ENCODE measurements at places on chromosomes 6 and 20.

DNA sequence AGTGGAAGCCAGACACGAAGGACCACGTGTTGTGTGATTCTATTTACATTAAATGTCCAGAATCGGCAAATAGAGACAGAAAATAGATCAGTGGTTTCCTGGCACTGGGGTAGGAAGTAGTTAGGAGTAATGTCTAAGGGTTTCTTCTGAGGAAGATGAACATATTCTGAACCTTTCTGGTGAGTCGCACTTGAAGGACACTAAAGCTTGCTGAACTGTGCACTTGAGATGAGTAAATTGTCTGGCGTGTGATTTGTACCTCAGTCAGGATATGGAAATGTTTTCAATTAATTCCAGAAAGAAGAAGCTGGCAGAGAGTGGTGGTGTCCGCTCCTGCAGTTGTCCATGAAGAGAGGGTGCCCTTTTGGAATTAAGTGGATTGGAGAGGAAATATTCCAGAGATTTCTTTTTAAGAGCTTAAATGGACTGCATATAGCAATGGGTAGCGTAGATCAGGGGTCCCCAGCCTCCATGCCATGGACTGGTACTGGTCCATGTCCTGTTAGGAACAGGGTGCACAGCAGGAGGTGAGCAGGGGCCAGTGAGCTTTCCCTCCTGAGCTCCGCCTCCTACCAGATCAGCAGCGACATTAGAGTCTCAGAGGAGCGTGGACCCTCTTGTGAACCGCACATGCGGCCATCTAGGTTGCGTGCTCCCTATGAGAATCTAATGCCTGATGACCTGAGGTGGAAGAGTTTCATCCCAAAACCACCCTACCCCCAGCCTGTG is 12.4 kb upstream of the KIF25 start:
- H3K36me3 ChIP-seq = no peaks in the 10 kb centered on the region
- H3K4me1 ChIP-seq = no peaks in the 10 kb centered on the region
- no peaks in the 10 kb centered on the region for H3K27me3 ChIP-seq
- H3K4me3 ChIP-seq = no peak overlapping the region

GRCh38 chr20:47915495-47915894 is 130.2 kb upstream of the SULF2 start:
- H3K27me3 ChIP-seq = no peaks in the 10 kb centered on the region
- no peak overlapping the region for H3K27ac ChIP-seq
- peaks cover 7% of the 10 kb centered on the region for H3K4me1 ChIP-seq
- DNase-seq = no peak
- H3K4me3 ChIP-seq = no peak overlapping the region

DNA sequence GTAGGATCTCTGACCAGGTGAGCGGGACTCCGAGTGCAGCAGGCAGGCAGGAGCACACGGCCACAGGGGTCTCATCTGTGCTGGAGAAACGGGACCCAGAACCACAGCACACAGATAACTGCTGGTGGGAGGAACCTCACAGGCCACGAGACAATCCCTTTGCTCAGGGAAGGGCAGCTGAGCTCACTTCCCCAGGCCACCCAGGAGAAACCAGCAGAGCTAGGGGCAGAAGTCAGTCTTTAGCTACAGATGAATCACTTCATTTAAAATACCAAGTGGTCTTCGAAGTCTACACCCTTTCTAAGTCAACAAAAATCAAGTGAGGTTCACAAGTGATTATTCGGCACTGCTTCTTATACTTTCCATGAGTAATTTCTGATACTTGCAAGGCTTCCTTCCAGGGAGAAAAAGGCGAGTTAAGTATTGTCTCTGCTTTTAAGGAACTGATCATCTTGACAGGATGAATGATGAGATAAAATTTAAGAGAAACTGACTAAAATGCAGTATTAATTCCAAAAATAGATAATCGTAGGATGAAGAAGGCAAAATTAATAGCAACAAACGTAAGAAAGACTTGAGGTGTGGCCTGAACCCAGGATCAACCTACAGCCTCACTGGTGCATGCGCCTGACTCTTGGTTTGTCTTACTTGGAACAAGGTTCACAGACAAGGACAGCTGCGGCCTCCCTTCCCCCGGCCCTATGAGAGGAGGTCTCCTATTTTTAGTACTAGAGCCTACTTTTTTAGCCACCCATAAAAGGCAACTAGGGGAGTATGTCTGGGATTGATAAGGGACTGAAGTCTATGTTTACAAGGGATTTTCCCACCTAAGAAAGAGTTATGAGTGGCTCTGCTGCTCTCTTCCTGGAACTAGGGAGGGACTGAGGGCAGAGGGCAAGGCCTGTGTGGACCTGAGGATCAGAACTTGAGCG is 233.6 kb downstream of the TTLL2 start:
- H3K27me3 ChIP-seq = no peaks in the 10 kb centered on the region
- peak overlapping the region; percentile 86 for H3K27ac ChIP-seq
- peaks cover 17% of the 10 kb centered on the region for H3K4me1 ChIP-seq
- H3K36me3 ChIP-seq = no peaks in the 10 kb centered on the region

DNA sequence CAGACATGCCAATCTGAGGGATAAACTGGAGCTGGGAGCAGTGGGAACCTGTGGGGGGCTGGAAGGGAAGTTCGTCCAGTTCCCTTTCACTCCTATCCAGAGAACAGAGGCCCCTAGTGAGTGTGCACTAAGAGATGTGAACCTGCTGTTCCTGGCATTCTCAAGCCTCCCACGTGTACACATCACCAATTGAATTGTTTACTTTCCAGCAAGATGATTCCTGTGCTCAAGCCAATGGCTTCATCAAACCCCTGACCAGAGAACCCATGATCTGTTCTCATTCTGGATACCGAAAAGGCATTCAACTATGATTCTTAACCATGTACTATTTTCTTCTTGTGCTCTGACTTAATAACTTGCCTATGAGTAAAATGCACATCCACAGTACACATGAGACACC is 10.2 kb upstream of the SLC22A3 start:
- no peaks in the 10 kb centered on the region for H3K27me3 ChIP-seq
- no peak overlapping the region for H3K27ac ChIP-seq
- no peaks in the 10 kb centered on the region for H3K4me1 ChIP-seq
- H3K36me3 ChIP-seq = no peaks in the 10 kb centered on the region
- H3K4me3 ChIP-seq = no peak overlapping the region

- H3K4me3 ChIP-seq = no peak overlapping the region
- H3K27me3 ChIP-seq = no peaks in the 10 kb centered on the region
- H3K4me1 ChIP-seq = no peaks in the 10 kb centered on the region
These were observed 33.5 kb downstream of the HFE start for GRCh38 chr6:26120807-26121140.

- DNase-seq = no peak
- no peaks in the 10 kb centered on the region for H3K36me3 ChIP-seq
- H3K4me1 ChIP-seq = no peaks in the 10 kb centered on the region
- H3K27me3 ChIP-seq = no peaks in the 10 kb centered on the region
These were observed 87.0 kb upstream of the RNF24 start for GRCh38 chr20:4102381-4102780.

GRCh38 chr20:10402938-10403608 is 30.9 kb downstream of the MKKS start:
- no peak overlapping the region for H3K4me3 ChIP-seq
- no peaks in the 10 kb centered on the region for H3K36me3 ChIP-seq
- no peaks in the 10 kb centered on the region for H3K27me3 ChIP-seq
- no peaks in the 10 kb centered on the region for H3K4me1 ChIP-seq

DNA sequence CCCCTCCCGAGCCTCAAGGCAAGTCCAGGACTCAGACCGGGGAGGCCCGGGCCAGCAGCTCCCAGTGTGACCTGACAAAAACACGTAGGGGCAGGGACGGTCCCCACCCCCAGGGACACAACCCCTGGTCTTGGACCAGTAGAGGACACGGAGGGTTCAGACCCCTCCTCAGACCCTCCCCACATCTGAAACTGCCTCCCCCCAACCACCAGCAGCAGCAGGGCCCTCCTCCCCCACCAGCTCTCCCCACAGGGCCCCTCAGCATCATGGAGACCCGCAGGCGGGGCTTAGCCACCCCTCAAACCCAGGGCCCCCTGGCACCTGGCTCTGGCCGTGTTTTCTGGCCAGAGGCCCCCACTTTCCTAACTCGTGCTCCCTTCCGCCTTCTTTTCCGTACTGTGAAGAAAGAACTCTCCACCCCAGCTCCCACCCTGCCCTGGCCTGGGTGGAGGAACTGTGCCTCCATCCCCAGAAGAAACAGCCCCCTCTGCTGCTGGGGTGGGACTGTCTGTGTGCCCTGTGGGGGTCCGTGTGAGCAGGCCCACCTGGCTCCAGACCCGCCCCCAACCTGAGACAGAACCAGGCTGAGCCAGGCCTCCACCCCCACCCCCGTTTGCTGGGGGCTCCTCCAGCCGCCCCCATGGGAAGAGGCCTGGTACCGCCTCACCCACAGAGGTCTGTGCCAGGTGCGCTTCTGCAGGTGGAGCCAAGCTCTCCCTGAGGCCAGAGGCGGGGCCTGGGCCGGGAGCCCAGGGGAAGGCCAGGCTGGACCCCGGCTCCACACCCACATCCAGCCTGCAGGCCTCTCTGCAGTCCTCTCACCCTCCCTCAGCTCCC is 39.0 kb upstream of the MDFI start:
- peak; percentile 37 for DNase-seq
- peak overlapping the region; percentile 65 for H3K27ac ChIP-seq

Measured in hepatocyte (in vitro differentiated cells).